Pancreas (tissue), 10 donors: ENCODE measurements at places on chromosomes 5 and 9. TPM values are rescaled to one million over a fixed set of nuclear protein-coding genes. Genes with fewer than 3 reads are reported as not detected.

Gene LCN12
- polyA plus RNA-seq = 9.0 TPM

Gene FAM221B
- not detected for polyA plus RNA-seq

Gene TAS2R1
- not detected for polyA plus RNA-seq

Gene ARSI
- polyA plus RNA-seq = not detected

Gene CCL28
- polyA plus RNA-seq = 6.0 TPM

Gene NKD2
- 18.6 TPM for polyA plus RNA-seq

Gene PLAC8L1
- 0.61 TPM for polyA plus RNA-seq

Gene SVEP1
- polyA plus RNA-seq = 1.2 TPM

Gene PLEKHG4B
- polyA plus RNA-seq = 0.30 TPM
